Left ventricle myocardium inferior (tissue), 1 donor: ENCODE measurements at places on chromosomes 12 and 14.

- no peak for DNase-seq
These were observed 161.9 kb upstream of the PDE3A start for GRCh38 chr12:20206410-20206809.

- no peak for DNase-seq
These were observed 594.3 kb downstream of the LRFN5 start for GRCh38 chr14:42200957-42201356.

- no peak for DNase-seq
These were observed 371.1 kb downstream of the SEC23A start for GRCh38 chr14:38731962-38732361.

GRCh38 chr14:20846560-20846959, 43.9 kb upstream of the RNASE1 start:
- DNase-seq = no peak

DNA sequence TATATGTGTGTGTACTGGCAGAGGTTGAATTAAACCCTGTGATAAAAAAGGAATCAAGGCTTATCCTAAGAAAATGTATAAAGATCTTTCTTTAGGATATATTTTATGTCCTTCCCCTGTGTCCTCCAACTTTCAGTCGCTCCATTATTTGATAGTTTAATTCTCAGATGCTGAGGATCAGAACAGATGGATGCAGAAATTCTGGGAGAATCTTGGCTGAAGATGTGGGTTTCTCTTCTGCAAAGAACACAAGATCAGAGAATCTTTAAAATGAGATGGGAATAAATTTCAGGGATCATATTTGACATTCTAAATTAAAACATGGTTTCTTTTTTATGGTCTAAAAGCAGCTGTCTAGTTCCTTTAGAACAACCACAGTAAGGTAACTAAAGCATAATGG, 37.9 kb downstream of the LRFN5 start:
- no peak for DNase-seq

- no peak for DNase-seq
These were observed 28.6 kb downstream of the EML1 start for GRCh38 chr14:99821519-99822508.

GRCh38 chr14:76264384-76264783, 111.6 kb upstream of the ESRRB start:
- DNase-seq = no peak

GRCh38 chr12:115543269-115543668, 734.2 kb downstream of the MED13L start:
- DNase-seq = no peak

GRCh38 chr14:70640938-70641547, 673 bp upstream of the TTC9 start:
- no peak for DNase-seq

- no peak for DNase-seq
These were observed 1.3 kb downstream of the ARID4A start for GRCh38 chr14:58299401-58300330.

DNA sequence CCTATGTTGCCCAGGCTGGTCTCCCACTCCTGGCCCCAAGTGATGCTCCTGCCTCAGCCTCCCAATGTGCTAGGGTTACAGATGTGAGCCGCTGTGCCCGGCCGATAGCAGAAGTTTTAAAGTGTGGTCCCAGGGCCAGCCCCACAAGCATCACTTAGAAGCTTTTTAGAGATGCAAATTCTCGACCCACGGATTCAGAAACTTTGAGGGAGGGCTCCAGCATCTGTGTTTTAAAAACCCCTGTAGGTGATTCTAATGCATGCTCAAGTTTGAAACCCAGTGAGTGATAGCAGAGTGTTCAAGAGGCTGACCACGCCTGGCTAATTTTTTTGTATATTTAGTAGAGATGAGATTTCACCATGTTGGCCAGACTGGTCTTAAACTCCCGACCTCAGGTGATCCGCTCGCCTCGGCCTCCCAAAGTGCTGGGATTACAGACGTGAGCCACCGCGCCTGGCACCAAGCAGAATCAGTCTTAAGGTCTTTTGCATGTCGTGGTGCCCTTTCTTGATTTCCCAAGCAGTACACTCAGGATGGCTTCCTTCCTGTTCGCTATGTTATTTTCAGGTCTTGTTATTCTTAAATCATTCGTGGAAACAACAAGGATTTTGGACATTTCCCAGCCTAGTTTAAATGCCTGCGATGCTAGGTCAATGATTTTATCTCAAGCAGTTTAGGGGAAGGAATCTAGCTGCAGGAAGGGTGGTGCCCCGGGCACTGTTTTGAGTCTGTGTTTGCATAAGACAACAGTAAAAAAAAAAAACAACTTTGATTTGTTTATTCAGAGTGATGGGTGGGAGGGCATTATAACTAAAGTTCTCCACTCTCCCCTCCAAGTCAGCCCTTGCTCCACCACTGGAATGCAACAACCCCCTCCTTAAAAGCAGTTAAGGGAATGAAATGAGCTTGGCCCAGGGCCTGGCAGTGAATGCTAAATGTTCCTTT, 9.2 kb upstream of the RILPL2 start:
- DNase-seq = peak; percentile 35

DNA sequence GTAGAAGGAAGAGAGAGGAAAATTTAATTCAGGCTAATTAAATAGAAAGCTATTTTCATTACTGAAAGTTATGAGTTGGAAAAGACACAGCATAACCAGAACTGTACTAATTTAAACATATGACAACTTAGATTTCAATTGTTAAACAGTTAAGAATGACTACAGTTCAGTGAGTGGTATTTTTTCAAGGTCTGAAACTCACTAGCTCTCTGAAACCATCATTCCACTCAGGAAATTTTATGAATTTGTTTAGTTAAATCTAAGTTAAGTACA, 62.4 kb downstream of the EPS8 start:
- no peak for DNase-seq

GRCh38 chr14:58198086-58198485, 1.9 kb upstream of the ACTR10 start:
- no peak for DNase-seq

DNA sequence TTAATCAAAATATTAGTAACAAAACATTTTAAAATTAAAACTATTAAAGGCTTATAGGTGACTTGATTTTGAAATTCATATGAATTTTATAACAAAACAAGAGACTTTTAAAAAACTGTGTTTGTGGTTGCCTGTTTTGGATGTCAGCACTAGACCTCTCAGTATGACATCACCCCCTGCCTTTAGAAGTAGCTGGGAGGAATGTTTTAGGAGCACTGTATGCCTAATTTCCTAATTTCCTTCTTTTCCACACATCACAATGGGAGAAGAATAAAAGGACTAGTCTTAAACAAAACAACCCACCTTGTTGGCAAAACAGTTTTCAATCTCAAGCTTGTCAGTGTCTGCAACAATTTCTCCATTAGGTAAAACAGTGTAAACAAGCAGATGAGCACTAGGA, 48.1 kb upstream of the PZP start:
- no peak for DNase-seq

- DNase-seq = no peak
These were observed 21.1 kb upstream of the KRT8 start for GRCh38 chr12:52925717-52926595.

DNA sequence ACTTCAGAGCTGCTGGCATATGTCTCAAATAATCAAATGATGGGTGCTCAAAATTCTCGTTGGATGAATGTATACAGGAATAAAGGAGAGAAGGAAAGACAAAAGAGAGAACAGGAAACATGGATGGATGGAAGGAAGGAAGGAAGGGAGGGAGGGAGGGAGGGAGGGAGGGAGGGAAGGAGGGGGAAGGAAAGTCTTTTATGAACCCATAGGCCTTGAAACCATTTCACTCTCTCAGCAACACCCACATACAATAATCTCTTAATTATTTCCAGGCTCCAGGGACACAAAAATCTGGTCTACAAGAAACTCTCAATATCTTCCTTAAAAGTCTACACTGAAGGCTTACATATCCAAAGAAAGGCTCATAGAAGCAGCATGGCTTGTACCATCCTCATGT, 363.4 kb upstream of the TMPO start:
- no peak for DNase-seq

GRCh38 chr14:90523961-90524875, 127.4 kb downstream of the CALM1 start:
- no peak for DNase-seq

GRCh38 chr12:131853832-131854797, 25.9 kb downstream of the MMP17 start:
- no peak for DNase-seq

DNA sequence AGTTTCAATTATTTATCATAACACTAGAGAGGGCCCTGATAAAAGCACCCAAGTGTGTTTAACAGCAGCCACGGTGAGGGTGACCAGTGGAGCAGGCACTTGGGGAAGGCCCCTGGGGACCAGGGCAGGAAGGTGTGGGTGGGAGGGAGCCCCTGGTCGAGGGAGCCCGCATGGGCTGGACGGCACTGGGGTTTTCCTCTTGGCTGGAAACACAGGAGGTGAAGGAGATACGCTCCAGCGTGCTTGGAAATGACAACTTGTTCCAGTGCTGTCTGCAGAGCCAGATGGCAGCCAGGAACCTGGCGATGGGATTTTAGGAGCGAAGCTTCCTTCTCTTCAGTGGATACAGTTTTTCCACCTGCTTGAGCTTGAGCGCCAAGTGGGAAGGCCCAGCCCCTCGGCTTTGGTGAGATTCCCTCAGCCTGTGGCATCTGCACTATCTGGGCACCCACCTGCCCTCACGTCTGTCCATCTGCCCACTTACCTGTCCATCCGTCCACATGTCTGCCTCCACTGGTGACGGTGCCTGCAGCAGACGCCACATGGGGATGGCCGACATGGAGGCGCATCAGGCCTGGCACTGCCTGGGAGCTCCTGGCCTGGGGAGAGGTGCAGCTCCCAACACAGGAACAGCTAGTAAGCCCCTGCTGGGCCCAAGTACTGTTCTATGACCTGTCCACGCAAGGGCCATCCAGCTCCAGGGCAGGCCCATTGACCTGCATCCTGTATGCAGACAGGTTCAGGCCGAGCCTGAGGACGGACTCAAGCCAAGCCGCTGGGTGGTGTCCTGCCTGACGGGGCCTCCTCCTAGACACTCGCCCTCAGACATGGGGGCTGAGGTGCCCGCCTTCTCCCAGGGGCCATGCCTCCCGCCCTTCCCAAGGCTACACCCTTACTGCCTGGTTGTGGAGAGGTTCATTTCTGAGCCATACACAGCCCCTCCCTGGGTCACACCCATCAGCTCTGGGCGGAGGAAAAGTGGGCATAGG, 192.2 kb upstream of the C14orf180 start:
- DNase-seq = no peak

- DNase-seq = no peak
These were observed 9.5 kb downstream of the BATF start for GRCh38 chr14:75531660-75532317.

GRCh38 chr14:77763316-77763715, 2.4 kb upstream of the SNW1 start:
- DNase-seq = no peak

DNA sequence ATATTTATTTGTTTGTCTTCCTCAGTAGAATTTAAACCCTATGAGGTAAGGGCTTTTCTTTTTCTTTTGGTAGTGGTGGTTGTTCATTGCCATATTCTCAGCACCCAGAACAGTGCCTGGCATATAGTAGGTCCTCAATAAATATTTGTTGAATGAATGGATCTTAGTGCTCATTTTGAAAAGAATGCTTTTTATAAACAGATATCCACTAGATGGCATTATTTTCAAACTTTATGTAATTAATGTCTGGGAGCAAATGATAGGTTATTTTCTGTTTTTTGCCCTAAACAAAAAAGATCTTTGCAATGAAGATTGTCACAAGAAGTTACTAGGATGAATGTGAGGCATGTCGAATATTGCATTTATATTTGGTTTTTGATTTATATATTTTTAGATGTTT, 64.1 kb downstream of the RAD51B start:
- no peak for DNase-seq

DNA sequence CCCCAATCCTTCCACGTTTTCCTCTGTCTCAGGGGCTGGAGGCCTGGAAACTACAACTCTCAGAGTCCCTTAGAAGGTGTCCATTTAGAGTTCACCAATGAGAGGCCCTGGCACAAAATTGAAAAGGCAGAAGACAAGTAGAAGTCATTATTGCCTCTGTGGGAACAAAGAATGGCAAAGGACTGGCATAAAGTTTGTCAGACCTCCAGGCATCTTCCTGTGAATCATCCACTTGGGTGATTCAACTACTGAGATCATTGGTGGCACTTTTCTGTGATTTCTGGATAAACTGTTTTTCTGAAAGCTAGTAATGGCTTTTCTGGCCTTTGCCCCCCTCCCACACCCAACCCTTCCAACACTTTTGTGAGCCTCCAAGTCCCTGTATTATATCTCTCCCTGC, 42.6 kb upstream of the C12orf42 start:
- DNase-seq = no peak
